ENCODE measurements at places on chromosomes 11 and 22.

- peak; percentile 70 for DNase-seq
These were observed 31.3 kb downstream of the TRAF6 start for GRCh38 chr11:36478700-36479329.

DNA sequence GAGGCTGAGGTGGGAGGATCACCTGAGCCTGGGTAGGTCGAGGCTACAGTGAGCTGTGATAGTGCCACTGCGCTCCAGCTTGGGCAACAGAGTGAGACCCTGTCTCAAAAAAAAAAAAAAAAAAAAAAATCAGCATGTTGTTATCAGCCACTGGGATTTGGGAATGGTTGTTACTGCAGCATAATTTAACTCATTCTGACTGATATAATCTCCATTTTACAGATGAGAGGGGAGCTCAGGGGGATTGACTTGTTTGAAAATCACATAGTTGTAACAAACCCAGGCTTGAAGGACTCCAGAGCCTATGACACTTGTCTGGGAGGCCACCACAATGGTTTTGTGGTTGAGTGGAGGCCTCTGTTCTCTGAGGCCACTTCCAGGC, 3.0 kb upstream of the SEPTIN3 start:
- no peak for DNase-seq

DNA sequence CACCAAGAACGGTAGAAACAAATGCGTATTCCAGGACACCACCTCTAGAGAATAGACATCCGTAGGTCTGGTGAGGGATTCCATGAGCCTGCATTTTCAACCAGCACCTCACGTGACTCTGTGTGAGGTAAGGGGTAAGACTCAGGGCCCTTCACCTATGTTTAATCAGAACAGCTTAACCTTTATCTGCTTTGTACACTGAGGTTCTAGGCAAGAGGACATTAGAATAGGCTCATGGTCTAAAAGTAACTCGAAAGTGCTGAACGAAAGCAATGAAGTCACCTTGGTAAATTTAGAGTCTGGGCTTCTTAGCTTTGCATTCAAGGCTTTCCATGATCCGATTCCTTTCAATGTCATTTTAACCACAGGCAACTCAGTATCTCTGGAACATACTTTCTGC, 270.5 kb upstream of the CADM1 start:
- DNase-seq = no peak

DNA sequence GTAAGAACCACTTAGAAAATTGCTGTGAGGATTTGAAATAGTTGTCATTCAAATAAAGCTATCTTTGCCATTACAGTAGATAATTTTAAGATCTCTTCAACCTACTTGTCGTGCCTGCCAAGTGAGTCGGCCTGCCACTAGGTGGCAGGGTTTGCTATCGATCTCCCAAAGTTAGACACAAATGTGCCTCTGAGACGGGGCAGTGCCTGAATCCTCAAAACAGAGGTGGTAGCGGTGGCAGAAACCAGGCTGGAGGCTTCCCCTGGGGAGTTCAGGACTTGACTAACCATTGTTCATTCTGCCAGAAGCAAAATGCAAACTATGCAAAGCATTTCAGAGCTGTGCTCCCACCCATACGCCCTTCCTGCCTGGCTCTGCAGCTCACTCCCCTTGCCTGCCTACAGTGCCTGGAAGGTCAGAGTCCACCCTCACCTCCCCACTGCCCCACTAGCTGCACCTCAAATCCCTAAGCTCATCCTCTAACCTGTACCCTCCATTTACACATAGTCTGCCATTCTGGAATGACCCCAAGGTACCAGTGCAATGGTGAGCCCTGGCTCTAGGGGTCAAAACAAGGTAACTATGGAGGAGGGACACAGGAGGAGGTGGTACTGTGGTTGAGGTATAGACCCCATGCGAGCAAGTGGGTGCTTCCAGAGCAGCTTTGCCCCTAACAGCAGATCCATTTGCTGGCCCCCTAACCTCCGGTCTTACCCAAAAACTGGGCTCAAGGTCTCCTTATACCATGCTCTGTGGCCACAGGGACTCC, 82.1 kb downstream of the C11orf58 start:
- DNase-seq = peak; percentile 84

DNA sequence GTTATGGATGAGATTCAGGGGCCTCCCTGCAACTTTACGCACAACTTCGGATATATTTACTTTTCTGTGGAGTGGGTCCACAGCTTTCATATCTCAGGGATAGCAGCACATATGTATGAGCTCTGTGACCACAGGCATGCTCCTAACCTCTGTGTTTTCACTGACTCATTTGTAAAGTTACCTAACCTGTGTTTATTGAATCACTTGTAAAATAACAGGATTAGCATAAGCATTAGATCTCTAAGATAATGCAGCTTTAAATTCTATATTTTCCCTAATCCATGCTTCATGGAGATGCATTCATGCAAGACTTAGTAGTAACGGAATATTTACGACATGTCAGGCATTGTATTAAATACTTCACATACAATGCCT, 47.9 kb upstream of the DDI1 start:
- DNase-seq = peak; percentile 74

GRCh38 chr11:65425971-65426838, 3.6 kb downstream of the NEAT1 start:
- peak; percentile 81 for DNase-seq

DNA sequence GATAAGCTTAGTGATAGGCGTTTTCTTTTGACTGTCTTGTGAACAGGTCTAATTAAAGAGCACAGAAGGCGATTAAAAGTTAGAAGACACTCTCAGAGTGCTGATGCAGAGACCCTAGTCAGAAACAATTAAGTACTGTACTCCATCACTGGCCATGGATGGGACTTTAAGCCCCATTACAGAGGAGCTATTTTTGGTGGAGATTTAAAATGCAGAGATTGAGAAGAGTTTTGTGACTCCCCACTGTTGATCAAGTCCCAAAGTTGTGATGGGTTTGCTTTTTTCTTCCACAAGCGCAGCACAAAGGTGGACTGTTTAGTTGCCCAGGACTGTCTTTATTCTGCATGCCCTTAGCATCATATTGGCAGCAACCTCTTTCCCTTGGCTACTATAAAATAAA, 978 bp downstream of the LUZP2 start:
- no peak for DNase-seq

DNA sequence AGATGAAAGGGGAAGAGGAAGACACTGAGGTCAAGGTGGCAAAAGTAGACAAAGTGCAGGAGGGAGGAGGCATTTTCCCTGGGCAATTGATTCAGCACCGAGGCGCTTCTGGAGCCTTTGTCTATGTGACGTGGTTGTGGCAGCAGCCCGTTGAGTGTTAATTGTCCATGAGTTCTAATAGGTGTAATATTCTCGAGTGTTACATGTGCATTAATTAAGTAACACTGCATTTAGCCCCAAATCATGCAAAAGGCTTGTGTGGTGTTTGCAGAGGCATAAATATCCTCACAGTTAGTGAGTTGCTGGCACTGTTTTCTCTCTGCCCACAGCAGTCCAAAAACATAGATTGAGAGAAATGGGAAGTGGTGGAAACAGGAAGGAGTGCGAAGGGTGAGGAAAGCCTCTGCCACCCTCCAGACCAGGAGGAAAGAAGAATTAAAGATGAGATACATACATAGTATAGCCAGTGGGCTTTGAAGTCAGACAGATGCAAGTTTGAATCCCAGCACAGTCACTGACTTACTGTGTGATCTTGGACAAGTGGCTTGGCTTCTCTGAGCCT, 361.2 kb downstream of the MN1 start:
- no peak for DNase-seq

DNA sequence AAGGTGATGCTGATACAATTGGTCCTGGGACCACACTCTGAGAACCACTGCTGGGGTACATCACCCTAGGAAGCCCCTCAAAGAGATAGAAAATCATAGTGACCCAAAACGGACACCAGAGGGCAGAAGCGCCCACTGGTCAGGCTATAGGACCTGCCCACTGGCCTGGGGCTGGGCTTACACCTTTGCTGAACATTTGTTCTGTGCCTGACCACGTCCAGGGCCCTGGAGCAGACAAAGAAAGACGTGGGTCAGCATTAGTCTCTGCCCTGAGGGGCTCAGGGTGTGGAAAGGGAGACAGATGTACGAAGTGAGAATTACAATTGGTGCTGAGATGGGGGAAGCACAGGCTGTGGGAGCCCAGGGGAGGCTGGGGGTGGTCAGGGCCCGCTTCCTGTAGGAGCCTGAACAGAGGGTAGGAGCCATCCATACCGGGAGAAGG, 14.4 kb upstream of the SERPINH1 start:
- peak; percentile 58 for DNase-seq

DNA sequence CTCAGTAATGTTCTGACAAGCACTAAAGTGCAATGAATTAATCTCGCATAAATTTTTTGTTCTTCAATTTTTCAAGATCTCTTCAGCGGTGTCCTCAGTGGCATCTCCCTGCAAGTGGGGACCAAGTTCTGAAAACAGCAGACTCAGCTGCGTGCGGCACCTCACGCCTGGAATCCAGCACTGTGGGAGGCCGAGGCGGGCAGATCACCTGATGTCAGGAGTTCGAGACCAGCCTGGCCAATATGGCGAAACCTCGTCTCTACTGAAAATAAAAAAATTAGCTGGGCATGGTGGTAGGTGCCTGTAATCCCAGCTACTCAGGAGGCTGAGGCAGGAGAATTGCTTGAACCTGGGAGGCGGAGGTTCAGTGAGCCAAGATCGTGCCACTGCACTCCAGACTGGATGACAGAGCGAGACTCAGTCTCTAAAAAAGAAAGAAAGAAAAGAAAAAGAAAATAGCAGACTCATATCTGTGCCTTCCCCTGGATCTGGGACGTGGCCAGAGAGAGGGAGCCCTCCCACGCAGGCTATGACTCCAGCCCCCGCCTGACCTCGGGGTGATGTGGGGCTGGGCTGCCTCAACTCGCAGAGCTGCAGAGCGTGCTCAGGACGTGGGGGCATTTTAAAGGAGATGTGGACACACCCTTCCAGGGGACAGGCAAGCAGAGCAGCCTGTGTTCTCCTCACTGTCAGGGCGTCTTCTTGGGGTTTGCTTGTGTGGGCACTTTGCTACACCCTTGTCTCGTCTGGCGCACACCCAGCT, 346.6 kb downstream of the BRD1 start:
- no peak for DNase-seq

DNA sequence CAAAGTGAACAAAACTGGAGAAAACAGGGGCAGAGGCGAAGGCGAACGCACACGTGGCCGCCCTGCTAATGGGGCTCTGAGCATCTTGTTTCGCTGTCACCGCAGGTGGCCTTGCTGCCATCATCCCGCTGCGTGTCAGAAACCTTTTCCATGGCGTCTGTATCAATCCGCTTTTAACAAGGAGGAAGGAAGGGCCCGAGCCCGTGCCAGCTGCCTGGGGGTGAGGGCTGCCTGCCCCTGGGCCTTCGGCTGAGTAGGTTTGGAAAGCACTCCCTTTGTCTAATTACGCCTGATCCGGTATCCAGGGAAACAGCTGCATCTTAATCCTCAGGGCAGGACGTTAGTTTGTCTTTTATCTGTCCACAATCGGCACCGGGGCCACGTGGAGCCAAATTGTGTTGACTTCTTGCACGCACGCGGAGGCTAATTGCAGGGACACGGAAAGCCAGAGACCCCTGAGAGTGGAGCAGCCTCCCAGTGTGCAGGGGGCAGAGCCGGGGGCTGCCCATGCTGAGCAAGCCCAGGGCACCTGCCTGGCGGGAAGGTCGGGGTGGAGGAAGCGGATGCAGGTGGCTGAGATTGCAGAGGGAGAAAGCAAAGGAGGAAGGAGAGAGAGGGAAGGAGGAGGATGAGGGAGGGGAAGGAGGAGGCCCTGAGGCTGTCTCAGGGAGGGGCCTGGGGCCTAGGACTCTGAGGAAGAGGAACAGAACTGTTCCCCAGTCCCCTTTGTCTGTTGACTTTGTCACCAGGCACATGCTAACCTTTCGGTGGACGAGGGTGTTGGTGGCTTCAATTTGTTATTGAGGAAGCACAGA, 19.2 kb upstream of the TH start:
- no peak for DNase-seq

GRCh38 chr22:45656577-45656976, 15.1 kb upstream of the ATXN10 start:
- DNase-seq = no peak

DNA sequence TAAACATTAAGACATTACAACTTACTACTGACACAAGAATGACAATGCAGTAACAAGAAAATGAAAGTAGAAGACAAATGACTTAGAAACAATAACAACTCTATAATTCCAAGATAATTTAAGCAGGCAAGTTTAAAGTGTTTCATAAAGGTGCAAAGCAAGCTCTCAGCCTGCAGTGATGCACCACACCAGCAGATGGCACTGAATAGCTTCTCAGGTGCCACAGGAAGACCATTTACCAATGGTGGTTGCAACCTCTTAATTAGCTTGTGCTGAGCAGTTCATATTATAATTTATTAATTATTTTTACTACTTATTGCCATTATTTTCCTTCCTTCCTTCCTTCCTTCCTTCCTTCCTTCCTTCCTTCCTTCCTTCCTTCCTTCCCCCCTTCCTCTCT, 60.6 kb downstream of the NXPE2 start:
- DNase-seq = peak; percentile 40

- DNase-seq = no peak
These were observed 96.9 kb upstream of the ANO1 start for GRCh38 chr11:69981119-69981784.

GRCh38 chr11:117316197-117316961, at the start of gene BACE1:
TSS of gene BACE1 (minus strand) at chr11:117316256. CDS start at chr11:117315795, 461 bp downstream.
- DNase-seq = peak; percentile 89

- no peak for DNase-seq
These were observed 102.2 kb downstream of the SEZ6L start for GRCh38 chr22:26271427-26271826.

GRCh38 chr22:32080904-32081303, 37.8 kb downstream of the SLC5A1 start:
- DNase-seq = peak; percentile 46

DNA sequence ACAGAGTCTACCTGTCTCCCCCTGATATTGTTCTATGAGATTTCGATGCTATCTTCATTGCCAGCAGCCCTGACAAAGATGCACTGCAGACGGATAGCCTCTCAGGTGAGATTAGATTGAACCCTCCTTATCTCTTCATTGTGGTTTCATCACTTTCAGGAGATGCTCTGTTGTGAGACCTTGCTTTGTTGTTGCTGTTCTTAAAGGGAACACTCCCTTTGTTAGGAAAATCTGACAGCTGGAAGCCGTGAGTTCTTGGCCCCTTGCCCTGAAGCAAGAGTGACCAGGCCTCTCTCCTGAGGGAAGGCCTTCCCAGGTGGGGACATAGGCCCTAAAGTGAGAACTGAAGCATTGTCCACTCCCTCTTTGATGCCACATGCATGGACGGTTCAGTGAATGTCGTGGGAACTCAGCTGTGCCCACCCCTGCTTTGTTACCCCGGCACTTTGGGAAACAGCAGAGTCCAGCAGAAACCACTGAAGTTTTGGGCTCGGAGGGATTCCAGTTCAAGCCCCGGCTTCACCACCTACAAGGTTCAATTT, 976.1 kb downstream of the TBC1D22A start:
- DNase-seq = no peak

All from M059J (cell line).